ENCODE measurements at places on chromosomes 7 and 10.

DNA sequence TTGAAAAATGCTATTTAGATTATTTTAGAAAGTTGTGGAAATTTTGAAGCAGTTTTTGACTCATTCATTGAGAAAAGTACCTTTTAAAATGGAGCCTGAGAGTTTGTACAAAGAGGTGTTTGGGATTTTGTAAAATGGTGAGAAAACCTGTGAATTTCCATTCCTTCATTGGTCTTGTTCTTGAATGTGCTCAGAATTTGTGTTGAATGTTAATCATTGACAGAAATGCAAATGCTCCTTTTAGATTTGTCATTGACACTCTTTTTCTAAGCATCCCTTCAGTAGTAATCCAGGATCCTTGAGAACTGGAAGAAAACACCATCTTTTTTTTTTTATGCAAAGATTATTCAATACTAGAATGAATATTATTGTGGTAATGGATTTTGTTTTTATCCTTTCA, 74.8 kb downstream of the LCOR start:
- no peak for DNase-seq

DNA sequence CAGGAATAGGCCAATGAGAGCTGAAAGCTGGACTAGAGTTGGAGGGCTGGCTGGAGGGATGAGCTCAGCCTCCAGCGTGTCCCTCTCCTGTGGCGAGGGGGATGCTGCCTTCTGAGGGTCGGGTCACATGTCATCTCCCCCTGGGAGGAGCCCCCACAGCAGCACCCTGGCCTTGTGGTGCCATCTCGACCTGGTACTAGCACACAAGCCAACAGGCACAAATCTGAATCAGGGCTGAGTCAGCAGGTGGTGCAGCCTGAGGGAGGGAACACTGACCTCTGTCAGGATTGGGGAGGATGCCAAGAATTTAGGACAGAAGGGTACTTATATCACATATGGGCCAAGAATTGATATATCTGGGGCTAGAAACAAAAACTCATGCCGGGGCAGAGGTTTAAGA, 280.4 kb downstream of the CELF2 start:
- no peak for DNase-seq

- no peak for DNase-seq
These were observed 103.5 kb upstream of the PDLIM1 start for GRCh38 chr10:95394161-95394880.

DNA sequence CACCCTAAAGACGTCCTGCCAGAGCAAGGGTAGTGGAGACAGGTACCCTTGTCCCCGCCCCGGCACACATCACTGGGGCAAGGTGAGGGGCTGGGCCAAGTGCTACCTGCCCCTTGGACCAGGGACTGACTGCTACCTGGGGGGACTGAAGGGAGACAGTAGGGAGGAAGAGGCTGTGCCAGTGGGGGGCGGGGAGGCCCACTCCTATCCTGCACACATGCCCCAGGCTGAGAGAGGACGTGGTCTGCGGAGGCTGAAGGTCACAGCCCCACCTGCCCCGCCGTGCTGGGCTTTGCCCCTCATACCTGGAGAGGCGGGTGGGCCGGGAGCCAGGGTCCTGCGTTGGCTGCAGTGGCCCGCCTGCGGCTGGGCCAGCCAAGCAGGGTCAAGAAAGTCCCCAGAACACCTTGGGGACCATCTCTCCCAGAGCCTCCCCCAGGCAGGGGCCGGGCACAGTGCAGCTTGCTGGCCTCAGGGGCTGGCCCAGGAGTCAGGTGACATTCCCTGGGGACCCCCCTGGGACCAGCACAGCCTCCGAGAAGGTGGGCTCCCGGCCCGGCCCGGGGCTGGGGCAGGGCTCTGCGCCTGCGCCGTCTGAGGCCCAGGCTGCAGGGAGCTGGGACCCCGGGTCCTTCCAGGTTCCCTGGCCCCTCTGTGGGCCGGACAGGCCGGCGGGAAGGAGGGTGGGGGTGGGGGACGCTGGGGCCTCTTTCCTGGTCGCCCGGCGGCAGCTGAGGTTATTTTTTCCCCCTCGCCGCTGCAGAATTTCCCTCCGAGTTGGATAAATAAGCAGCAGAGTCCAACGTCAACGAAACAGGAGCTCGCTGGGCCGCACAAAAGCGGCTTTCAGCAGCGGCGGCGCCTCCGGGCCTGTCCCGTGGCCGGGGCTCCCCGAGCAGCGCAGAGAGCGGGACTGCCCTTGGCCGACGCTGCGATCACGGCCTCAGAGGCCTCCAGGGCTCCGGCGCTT, 9.8 kb upstream of the FZD9 start:
- DNase-seq, result no peak

Measured in cortex of kidney (tissue), 1 donor.